ENCODE measurements at places on chromosomes 3 and 15.

- no peak for DNase-seq
These were observed 19.4 kb upstream of the IL20RB start for GRCh38 chr3:136938334-136938733.

GRCh38 chr3:155714295-155714718 lies 30.6 kb downstream of the PLCH1 start:
- DNase-seq = no peak

- DNase-seq = no peak
These were observed at the start of gene ACP3 for GRCh38 chr3:132317229-132317948. TSS of gene ACP3 (plus strand) at chr3:132317407. CDS start at chr3:132317457, 50 bp downstream.

DNA sequence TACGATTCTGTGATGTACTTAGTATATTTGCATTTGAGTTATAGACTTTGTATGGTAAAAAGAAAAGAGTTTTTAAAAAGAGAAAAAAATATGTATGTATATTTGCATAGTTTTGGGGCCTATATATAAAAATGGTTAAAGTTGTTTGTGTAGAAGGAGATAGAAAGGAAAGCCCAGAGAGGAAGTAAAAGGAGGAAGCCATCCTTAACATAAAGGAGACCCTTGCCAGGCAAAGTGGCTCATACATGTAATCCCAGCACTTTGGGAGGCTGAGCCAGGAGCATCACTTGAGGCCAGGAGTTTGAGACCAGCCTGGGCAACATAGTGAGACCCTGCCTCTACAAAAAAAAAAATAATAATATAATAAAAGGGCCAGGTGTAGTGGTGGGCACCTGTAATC lies 8.4 kb downstream of the SNAP23 start:
- no peak for DNase-seq

GRCh38 chr15:90382320-90382719 lies 5.7 kb upstream of the IQGAP1 start:
- DNase-seq = no peak

DNA sequence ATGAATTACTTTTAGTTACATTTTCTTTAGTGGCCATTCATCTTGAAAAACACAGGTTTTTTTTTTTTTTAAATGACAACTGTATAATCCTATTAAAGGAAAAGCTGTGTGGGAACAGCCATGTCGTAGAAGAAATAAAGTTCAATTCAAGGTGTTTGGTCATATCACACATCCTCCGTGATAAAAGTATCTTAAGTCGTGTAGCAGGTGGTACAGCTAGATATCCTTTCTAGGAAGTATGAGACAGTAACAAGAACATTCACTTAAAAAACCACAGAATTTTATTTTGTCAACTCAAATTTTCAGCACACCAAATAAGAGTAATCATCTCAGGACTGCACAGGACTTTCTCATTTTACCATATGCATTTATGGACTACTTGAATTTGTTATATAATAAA lies 16.1 kb downstream of the ZDHHC23 start:
- no peak for DNase-seq

GRCh38 chr3:29700256-29700655 lies 419.4 kb downstream of the RBMS3 start:
- DNase-seq = no peak

- no peak for DNase-seq
These were observed 105.8 kb downstream of the CBLB start for GRCh38 chr3:105762749-105763658.

- DNase-seq = no peak
These were observed 300.6 kb upstream of the KCNH8 start for GRCh38 chr3:18847583-18848197.

DNA sequence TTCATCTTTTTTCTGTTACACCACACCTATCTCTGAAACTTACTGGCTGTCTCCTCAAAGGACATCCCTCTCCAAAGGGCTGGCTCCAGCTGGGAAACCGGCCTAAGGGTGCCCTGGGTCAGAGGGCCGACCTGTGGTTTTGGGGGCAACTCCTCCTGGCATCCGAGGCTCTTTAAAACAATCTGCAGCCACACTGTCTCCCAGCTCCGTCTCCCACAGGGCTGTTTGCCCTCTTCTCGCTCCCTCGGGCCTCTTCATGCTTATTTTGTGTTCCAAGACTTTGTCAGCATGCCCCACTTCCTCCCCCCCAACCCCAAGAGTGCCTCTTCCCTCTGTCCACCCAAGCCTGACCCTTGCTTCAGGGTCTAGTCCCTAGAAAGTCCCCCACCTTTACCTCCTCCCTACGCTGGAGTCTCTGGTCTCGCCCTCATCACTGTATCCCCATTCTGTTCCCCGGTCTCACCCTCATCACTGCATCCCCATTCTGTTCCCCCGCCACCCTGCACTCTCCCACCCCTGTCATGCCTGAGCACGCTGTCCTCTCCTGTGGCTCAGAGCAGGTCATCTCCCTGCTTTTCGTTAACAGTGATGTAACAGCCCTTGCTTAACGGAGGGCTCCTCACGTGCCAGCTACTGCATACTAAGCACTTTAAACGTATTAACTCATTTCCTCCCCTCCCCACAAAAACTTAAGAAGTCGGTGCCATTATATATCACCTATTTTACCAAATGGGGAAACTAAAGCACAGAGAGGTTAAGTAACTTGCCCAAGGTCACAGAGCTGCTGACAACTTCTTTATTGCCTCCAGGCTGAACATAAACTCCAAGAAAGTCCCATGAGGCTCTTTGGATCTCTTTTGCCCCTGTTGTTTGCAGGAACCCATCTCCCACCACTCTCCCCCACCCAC lies 1.1 kb upstream of the CSK start:
- DNase-seq = no peak

- no peak for DNase-seq
These were observed 136.1 kb downstream of the ADAMTS9 start for GRCh38 chr3:64551697-64552096.

DNA sequence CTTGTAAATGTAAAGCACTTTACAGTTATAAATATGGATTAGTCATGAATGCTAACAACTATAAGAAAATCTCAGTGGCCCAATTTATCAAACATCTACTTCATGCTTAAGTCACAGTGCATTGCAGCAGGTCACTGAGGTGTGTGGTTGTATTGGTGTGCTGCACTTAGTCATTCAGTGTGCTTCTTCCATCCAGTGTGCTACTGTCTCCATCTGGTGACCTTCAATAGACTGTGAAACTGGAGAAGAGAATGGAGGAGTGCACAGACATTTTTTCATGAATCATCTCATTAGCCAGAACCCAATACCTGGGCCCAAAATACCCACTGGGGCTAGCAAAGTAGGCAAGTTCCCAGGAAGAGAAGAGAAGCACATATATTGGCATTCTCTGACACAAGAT lies 199.6 kb downstream of the SHOX2 start:
- DNase-seq = no peak

DNA sequence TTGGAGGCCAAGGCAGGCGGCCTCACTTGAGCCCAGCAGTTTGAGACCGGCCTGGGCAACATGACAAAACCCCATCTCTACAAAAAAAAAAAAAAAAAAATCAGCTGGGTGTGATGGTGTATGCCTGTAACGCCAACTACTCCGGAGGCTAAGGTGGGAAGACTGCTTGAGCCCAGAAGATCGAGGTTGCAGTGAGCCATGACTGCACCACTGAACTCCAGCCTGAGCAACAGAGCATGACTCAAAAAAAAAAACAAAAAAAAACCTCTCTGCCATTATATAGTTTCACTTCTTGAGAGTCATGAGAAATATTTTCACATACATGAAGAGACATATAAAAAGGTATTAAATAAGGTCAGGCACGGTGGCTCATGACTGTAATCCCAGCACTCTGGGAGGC lies 45.9 kb upstream of the CP start:
- no peak for DNase-seq

- DNase-seq = no peak
These were observed 20.8 kb downstream of the CLDN18 start for GRCh38 chr3:138030734-138031280.

- no peak for DNase-seq
These were observed 129.4 kb downstream of the VGLL4 start for GRCh38 chr3:11514191-11514821.

DNA sequence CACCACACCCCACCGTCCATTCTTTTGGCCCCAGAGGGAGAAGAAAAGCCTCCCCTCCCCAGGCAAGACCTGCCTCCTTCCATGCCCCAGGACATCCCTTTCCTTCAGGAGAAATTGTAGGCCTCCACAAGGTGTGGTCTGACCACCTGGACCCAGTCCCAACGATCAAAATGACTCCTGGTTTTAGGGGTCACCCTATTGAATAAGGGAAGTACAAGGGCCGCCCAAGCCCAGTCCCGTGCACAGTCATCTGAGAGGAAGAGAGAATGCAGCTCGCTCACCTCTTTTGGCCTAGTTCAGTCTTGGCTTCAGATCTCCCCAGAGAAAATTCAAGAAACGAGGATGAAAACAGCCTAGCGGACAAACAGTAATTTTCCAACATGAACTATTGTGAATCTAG lies 249.1 kb downstream of the UACA start:
- no peak for DNase-seq

DNA sequence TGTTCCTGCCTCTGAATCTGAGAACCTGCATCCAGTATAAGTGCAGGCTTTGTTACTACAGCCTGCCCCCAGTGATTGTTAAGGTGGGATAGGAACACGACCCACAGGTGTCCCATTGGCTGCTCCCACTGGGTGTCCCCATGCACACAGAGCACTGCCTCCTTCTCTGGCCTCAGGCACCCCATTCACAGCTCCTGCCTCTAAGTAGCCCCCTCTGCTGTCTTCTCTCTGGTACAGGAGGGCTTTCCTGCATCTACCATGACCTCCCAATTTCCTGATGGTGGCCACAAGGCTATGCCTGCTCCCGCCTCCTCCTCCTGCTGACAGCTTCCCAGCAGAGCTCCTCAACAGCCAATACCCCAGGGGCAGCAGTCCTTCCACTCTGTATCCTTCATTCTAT lies 238.6 kb upstream of the TMC3 start:
- no peak for DNase-seq

DNA sequence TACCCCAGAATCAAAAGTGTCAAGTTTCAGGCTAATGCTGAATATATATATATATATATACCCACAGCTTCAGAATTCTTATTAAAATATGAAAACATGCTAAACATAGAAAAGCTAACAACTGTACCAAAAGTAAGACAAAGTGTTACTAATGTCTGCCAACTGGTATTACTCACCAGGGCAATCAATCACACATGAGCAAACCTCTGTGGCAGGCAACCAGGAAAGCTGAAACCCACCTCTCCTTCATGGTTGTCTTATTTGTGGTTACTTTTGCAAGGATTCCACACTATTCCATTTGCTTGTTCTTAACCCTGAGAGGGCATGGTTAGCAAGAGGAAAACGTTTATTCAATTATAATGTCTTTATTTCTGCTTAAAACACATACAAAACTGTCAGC lies 512.3 kb upstream of the MDFIC2 start:
- DNase-seq = no peak

DNA sequence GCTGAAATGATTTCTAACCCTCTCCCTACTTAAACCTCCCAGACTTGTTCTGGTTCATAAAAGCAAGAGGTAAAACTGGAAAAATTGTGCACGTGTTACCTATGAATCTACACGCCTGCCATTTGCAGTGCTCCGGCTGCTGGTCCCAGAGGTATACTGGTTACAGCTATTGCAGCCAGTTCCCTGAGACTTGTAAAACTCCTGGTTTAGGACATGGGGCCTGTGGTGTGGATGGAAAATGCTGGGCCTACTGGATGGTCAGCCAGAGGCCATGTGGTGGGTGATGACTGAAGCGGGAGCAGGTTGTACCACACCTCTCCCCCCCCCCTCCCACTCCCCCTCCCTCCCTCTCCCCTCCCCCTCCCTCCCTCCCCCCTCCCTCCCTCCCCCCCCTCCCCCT lies 45.0 kb downstream of the SENP2 start:
- no peak for DNase-seq

- DNase-seq = no peak
These were observed 45.0 kb downstream of the COPS2 start for GRCh38 chr15:49110158-49110944.

DNA sequence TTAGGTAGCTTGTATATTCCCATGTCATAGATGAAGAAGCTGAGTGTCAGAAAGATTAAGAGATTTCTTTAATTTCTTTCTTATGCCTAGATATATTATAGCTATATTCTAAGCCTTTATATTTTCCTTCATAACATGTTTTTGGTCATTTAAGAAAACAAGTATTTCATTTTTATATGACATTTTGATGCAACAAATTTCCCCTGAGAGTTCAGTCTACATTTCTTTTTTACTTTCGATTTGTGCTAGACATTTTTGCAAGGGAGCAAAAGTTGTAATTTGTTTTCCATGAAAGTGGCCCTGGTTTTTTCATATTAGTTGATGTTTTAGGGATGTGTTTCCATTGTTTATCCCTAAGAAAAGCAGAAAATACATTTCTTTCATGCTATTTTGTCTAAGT lies 344.9 kb downstream of the NLGN1 start:
- DNase-seq = no peak

- DNase-seq = peak; percentile 55
These were observed 3.9 kb upstream of the NR2E3 start for GRCh38 chr15:71806452-71806931.

GRCh38 chr3:156304406-156304805 lies 184.0 kb downstream of the KCNAB1 start:
- no peak for DNase-seq

GRCh38 chr3:52763466-52763865 lies 7.3 kb downstream of the NEK4 start:
- DNase-seq = no peak

GRCh38 chr15:95131131-95131556 lies 899.8 kb downstream of the MCTP2 start:
- DNase-seq = no peak

GRCh38 chr15:70566989-70567388 lies 196.4 kb downstream of the UACA start:
- DNase-seq = no peak

GRCh38 chr3:126659915-126660886 lies 5.3 kb upstream of the TXNRD3 start:
- no peak for DNase-seq

GRCh38 chr3:196502775-196503195 lies 783 bp downstream of the RNF168 start:
- DNase-seq = peak; percentile 66

DNA sequence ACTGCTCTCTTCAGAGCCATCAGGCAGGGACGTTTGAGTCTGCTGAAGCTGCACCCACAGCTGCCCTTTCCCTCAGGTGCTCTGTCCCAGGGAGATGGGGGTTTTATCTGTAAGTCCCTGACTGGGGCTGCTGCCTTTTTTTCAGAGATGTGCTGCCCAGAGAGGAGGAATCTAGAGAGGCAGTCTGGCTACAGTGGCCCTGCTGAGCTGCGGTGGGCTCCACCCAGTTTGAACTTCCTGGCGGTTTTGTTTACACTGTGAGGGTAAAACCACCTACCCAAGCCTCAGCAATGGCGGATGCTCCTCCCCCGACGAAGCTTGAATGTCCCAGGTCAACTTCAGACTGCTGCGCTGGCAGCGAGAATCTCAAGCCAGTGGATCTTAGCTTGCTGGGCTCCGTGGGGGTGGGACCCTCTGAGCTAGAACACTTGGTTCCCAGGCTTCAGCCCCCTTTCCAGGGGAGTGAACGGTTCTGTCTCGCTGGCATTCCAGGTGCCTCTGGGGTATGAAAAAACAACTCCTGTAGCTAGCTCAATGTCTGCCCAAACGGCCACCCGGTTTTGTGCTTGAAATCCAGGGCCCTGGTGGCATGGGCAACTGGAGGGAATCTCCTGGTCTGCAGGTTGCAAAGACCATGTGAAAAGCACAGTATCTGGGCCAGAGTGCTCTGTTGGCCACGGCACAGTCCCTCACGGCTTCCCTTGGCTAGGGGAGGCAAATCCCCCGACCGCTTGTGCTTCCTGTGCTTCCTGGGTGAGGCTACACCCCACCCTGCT lies 21.1 kb upstream of the ST6GAL1 start:
- peak; percentile 88 for DNase-seq

GRCh38 chr3:129560269-129560787 lies 17.4 kb downstream of the H1-8 start:
- no peak for DNase-seq

- DNase-seq = no peak
These were observed 773 bp downstream of the ANKRD28 start for GRCh38 chr3:15796771-15797641.

Measured in natural killer cell treated with Interleukin-12 subunit alpha and Interleukin-12 subunit beta and Interleukin-15 and Interleukin-18, amount 100 ng/mL, for 72 hours (primary cell).